ENCODE measurements at places on chromosomes 4 and X.

- no peaks in the 10 kb centered on the region for H3K27me3 ChIP-seq
- H3K27ac ChIP-seq = no peak overlapping the region
- no peak for DNase-seq
- H3K4me3 ChIP-seq = no peak overlapping the region
- H3K36me3 ChIP-seq = no peaks in the 10 kb centered on the region
- H3K4me1 ChIP-seq = no peaks in the 10 kb centered on the region
These were observed 35.8 kb upstream of the TNIP3 start for GRCh38 chr4:121199742-121200561.

DNA sequence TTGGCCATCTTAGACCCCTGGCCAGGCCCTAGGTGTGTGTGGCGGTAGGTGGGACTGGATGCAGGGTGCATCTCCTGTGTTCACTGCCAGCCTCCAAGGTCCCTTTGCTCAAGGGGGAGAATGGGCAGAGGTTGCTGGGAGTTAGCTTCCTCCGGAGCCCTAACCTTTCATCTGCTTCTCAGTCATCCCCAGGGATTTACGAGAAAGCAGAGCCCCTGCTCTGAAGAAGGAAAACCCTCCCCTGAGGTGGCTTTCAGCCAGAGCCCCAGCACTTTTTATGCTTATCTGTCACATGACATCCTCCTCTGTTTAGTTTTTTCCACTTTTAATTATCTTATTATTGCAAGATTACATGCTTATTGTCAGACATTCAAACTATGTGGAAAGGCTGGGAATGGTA lies 44.9 kb upstream of the DDX3X start:
- H3K4me1 ChIP-seq = peaks cover 4% of the 10 kb centered on the region
- H3K4me3 ChIP-seq = no peak overlapping the region
- no peaks in the 10 kb centered on the region for H3K36me3 ChIP-seq
- no peak overlapping the region for H3K27ac ChIP-seq
- H3K27me3 ChIP-seq = no peaks in the 10 kb centered on the region

- no peaks in the 10 kb centered on the region for H3K27me3 ChIP-seq
- no peak for DNase-seq
- H3K4me3 ChIP-seq = no peak overlapping the region
These were observed 72.4 kb upstream of the TNIP3 start for GRCh38 chr4:121236353-121237068.

DNA sequence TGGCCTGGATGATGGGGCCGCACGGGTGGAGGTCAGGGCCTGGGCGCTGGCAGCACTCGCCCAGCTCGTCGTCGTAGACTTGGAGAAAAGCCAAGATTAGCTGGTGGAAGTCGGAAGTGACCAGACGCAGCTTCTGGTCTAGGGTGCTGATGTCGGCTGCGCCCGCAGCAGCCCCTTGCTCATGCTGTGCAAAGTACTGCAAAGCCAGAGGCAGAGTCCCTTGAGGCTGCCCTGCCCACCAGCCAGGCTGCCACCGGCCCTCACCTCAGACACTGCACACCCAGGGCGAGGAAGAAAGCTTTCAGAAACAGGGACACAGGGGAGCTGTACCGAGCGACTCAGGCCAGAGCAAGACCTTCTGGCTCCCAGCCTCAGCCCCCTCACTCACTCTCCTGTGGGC lies 9.7 kb upstream of the TREX2 start:
- H3K27ac ChIP-seq = no peak overlapping the region
- no peak for DNase-seq
- no peaks in the 10 kb centered on the region for H3K27me3 ChIP-seq
- H3K4me3 ChIP-seq = no peak overlapping the region
- no peaks in the 10 kb centered on the region for H3K36me3 ChIP-seq
